ENCODE measurements at places on chromosomes 12 and 14.
A peak's percentile ranks its signal among the peaks of the same experiment; 100 is the strongest.

DNA sequence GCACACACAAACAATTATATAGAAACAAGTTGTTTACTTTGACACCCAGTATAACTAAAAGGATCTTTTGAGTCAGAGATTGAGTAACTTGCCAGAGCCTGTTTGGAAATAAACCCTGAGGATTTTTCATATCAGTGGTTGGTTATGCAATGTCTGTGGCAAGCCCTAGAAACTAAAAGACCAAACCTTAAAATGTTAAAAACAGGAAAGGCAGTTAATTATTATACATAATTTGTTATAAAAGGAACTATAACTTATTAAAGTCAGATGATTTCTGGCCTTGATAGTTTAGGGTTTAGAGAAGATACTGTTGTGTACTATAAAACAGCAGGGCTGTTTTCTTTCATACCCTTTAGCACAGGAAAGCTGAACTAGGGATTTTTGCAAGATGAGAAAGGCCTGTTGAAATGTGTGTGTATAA, 44.1 kb downstream of the PSEN1 start:
- DNase-seq = no peak

DNA sequence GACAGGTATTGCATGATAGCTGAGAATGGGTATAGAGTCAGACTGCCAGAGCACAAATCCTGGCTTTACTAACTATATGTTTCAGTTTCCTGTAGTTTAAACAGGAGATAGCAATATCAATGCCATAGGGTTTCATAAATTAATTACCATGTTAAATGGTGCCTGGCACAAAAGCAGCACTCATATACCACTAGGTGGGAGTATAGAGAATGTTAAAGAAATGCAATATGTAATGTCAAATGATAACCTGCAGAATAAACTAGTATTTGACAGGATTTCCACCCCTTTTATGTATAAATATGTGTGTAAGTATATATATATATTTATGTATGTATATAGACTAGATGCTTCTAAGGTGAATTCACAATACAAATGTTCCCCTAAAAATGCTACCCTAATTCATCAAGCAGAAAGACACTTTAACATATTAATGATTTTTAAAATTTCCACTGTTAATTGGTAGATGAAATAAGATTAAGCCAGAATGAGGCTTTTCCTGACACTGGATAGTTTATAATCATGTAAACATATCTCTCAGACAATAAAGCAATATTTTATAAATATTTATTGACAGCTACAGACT, 8.6 kb downstream of the WDR89 start:
- no peak for DNase-seq

DNA sequence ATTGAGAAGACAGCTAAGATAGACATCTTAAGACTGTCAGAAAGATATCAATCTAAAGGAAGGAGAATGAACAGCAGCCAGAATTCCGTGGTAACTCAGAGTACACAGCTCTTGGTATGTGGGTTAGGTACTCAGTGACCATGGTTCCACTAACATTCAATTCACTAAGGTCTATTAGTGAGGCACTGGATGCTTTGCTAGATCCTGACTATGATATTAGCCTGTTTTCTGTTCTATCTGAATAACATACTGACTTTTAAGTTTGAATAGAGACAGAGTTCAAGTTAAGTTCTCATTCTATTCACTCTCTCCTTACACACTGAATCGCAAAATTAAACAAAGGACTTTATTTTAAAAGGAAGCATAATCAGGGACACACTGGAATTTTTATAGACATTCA, 106.4 kb downstream of the PRKD1 start:
- no peak for DNase-seq

GRCh38 chr14:29390081-29390832, 537.4 kb downstream of the PRKD1 start:
- no peak for DNase-seq

- no peak for DNase-seq
Observed at GRCh38 chr12:131340616-131341210, 370.2 kb upstream of the SFSWAP start.

DNA sequence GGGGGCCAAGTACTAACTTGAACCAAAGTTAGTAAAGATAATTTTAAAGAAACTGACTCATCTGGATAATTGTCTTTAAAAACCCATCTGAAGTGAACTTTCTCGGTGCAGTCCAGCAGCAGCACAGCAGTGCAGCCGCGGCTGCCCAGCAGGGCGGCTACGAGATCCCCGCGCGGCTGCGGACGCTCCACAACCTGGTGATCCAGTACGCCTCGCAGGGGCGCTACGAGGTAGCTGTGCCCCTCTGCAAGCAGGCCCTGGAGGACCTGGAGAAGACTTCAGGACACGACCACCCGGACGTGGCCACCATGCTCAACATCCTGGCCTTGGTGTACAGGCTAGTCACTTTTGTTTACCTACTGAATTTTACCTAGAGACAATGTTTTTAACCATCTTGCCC, 33.6 kb downstream of the KLC1 start:
- no peak for DNase-seq

DNA sequence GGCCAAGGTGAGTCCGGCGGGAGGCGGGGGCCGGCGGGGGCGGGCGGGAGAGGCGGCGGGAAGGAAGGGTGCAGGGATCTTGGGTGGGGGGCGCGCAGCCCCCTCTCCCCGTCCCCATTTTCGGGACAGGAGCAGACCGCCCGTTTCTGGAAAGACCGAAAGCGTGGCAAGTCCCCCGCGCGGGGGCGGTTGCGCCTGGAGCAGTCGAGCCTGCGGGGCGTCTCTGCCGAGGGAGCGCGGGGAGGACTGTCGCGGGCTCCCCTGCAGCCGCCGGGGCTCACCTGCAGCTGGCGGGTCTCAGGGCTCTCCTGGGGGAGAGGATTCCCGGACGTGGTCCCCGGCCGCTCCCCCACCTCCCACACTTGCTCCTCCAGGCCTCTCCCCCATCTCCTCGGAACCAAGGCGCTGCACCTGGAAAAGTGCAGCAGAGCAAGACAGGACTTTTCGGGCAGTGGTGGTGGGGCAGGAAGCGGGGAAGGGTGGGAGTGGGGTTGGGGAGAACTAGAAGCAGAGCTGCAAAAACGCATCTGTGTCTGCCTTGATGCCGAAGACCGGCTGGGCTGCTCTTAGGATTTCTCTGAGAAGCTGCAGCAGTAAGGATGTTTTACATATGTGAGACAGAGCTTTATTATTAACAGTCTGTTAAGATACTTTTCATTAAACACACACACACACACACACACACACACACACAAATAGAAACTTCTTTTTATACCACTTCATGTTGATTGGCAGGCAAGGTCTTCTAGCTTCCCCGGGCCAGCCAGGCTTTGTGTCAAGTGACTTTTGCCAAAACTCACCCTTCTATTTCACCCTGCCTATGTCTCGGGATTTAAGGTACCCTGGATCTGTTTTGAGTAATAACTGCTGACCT, 677 bp downstream of the C12orf75 start:
- no peak for DNase-seq

DNA sequence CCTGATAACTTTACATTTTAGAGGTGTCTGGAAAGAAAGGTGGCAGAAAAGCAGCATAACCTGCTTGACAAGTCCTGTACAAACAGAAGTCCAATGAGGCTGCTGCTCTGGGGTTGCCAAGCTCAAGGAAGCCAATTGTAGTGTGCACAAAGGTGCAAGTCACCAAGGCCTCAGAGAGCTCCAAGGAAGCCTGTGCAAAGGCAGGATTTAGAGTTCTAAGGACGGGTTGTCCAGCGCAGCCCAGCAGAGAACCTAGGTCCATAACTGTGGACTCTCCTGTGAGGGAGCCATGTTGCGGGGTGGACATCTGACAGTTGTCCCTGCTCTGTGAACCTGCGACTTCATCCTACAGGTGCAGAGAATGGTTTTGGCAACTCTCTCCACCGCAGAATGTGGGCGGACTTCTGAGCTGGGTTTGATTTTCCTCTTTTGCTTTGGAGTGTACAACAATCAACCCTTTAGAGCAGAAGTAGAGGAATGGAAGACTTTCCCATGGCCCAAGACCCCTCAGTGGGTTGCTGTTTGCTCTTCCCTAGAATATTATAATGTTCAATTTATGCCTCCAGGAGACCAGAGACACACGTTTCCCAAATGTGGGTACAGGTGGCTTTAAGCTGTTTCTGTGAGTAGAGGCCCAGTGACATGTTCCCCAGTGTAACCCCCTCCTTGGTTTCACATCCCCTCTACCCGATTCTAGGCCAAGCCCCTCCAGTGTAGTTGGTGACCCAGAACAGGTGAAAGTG, 81.0 kb downstream of the ETV6 start:
- DNase-seq = no peak

DNA sequence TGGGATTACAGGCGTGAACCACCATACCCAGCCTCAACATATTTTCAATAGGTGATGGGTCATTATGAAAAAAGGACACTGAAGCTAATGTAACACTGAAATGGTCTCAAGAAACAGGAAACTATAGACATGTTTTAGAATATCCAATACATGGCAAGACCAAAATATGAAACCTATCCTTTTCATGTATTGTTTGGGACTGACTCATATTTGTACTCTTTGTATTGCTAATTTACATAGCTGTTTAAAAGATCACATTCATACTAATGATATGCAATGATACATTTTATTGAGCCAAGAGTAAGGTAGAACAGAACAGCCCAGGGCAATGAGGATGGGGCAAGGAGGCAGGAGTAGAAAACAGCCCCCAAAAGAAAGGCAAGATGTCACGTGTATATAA, 32.6 kb downstream of the RESF1 start:
- no peak for DNase-seq

GRCh38 chr12:9866860-9867269, 2.3 kb downstream of the CLEC2B start:
- peak; percentile 24 for DNase-seq

DNA sequence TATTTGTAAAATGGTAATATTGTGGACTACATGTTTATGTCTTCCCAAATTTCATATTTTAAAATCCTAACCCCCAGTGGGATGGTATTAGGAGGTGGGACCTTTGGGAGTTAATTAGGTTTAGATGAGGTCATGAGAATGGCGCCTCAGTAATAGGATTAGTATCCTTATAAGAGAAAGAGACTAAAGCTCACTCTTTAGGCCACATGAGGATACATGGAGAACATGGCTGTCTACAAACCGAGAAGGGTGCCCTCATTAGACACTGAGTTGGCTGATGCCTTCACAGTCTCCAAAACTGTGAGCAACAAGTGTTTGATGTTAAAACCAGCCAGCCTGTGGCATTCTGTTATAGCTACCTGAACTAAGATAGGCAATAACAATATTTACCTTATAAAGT, 58.3 kb upstream of the OTOGL start:
- no peak for DNase-seq

DNA sequence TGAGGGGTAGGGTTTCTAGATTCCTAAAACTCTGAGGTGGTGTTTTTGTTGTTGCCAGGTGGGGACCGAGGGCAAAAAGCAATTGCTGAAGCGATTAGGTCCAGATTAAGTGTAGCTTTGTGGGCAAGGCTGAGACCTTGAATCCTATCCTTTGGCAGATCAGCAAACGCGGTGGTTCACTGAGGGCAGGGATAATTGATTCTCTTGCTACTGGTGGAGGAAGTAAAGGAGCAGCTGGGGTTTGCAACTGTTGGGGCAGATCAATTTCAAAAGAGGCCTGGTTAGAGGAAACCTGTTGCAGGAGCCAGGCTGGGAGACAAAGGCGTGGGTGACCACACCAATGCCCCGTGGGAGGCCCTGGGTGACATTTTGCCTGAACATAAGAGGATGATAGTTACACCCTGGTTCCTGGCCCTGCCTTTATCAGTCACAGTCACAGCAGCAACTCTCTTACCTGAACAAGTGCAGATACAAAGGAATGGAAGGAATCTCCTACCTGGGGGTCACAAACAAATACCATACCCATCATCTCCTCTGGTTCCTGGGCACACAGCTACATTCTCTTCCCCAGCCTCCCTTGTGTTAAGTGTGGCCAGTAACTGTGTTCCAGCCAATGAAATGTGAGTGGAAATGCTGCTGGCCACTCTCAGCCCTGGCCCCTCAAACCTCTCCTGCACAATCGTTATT, 43.3 kb upstream of the RASSF3 start:
- DNase-seq = no peak

- DNase-seq = no peak
Observed at GRCh38 chr14:27090716-27091115, 492.9 kb upstream of the NOVA1 start.

GRCh38 chr14:82779301-82779700, 1245.6 kb upstream of the SEL1L start:
- no peak for DNase-seq

DNA sequence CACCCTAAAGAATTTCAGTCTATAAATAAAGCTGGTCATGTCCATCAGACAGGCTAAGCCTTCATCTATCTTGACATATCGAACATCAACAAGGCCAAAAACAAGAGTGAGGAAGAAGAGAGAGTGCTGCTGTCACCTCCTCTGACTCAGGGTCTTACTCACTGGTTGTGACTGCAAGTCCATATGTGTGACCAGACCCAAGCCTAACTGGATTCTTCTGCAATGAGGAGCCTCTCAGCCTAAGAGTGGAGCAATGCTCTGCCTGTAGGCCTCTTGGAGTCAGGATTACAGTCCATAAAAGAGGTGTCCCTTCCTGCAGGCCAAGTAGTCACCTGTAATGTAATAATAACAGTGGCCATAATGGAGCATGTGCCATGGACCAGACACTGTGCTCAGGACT, 121.2 kb upstream of the SLC35F4 start:
- DNase-seq = peak; percentile 3

DNA sequence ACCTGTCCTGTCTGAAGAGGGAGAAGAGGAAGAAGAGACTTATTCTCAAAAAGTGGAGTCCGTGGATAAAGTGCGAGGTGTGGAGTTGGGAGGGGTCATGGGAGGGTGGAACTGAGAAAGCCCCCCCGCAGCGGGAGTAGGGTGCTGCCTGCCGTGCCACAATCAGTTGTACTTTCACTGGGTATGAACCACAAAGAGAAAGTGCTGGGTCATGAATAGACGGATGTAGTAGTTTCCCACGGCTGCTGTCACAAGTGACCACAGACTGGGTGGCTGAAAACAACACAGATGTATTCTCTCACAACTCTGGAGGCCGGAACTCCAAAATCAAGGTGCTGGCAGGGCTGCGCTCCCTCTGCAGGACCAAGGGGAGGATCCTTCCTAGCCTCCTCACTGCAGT, 5.5 kb downstream of the DNAH10 start:
- no peak for DNase-seq

DNA sequence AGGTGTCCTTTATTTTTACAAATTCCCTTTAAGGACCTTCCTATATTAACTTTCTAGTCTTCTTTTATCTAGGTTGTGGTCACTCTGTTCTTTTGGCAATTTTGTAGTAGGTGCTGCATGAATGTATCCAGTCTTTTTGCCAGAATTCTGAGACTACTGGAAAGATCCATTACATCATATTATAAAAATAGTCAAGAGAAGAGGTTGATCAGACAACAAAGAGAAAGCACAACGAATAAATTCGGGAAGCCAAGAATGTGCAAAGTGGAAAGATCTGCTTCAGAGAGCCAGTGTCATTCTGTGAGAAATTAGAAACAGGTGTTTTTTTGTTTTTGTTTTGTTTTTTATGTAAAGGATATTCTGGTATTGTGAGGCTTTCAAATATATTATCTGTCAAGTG, 15.8 kb upstream of the SLC16A7 start:
- DNase-seq = no peak

GRCh38 chr12:105227879-105228278, 8.1 kb downstream of the APPL2 start:
- DNase-seq = no peak

GRCh38 chr12:57173089-57173488, 25.7 kb upstream of the LRP1-AS start:
- DNase-seq = no peak

Measured in HS-5 (cell line).